ENCODE measurements at places on chromosomes 2 and 18.

GRCh38 chr2:120552800-120553481 is 182.7 kb upstream of the GLI2 start:
- DNase-seq = peak; percentile 97

- DNase-seq = no peak
Observed at GRCh38 chr2:112161431-112162145, 23.4 kb downstream of the FBLN7 start.

DNA sequence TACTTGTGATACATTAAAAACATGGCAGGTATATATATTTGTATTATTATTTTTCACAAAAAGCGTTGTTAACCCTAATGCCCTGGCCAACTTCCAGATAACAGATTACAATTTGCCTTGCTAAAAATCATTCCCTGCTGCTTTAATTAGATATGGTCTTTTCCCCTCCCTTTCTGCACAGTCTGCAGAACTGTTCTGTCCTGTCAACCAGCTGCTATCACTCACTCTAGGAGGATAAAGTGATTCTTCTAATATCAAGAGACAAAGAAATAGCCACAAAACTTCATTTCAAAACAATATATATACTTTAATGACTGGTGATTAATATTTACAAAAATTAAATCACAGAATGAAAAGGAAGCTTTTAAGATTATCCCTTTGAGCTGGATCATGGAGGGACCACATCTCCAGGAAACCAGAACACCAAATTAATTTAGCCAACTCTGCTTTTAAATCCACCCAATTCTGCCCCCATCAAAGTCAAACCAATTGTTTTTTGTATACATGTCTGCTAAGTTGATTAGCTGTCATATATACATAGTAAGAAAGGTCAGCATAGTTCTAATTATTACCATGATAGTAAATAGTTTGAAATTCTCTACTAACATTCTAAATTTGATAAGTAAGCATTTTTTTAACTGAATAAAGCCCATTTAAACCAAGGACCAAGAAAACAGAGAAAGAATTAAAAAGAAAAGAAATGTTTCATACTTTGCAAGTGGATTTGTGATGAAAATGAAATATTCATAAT is 55.7 kb downstream of the RND3 start:
- DNase-seq = no peak

GRCh38 chr18:58851856-58852255 is 12.8 kb upstream of the ZNF532 start:
- DNase-seq = no peak

- no peak for DNase-seq
Observed at GRCh38 chr2:134247679-134248078, 6.2 kb upstream of the MGAT5 start.

DNA sequence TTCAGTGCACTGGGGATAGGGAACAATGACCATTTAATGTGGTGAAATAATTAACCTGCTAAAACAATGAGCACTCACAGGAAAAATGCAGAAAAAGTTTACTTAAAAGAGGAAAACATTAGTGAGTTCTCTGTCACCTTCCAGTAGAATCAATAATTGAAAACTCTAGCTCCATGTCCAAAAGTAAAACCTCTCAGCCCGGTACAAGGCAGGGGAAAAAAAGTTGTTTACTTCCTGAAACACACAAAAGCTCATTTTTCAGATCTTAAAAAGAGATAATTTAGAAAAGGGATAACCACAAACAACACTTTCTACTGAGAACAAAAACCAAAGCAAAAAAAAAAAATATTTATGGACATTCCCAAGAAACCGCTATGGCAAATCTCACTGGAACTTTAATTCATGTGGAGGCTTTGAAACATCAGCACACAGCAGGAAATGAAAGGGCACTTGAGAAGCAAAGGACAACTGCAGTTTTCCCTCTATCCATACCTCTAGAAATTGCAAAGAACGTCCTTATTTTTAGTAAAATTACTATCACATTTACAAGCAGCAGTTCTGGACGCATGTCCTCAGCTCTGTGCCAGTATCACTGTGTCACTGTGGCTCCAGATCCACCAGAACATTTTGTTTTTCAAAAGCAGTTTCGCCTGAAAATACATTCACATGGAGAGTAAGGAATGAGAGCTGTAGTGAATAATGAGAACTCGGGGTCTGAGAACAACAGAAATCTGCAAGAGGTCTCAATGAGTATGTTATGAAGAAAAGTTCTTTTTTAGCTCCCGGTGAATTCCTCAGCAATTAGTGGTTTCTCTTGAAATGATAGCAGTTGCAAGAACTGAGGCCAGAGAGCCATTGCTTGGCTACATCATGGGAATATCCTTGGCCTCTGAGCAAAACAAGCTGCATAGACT is 44.7 kb upstream of the DNAH7 start:
- DNase-seq = no peak

GRCh38 chr2:198080879-198081765 is 276.7 kb downstream of the PLCL1 start:
- no peak for DNase-seq
